ENCODE measurements at places on chromosomes 12 and 14. TPM values are rescaled to one million over a fixed set of nuclear protein-coding genes. Genes with fewer than 3 reads are reported as not detected.

The LYZ gene
- total RNA-seq: not detected

The IAPP gene
- total RNA-seq: not detected

The PTGER2 gene
- total RNA-seq: 12.9 TPM

The MSRB3 gene
- not detected for total RNA-seq

The PZP gene
- total RNA-seq: not detected

The TMEM117 gene
- total RNA-seq: 1.7 TPM

Data from activated CD4-positive, alpha-beta memory T cell treated with anti-CD3 and anti-CD28 coated beads for 36 hours (primary cell).